ENCODE measurements at places on chromosomes 2 and 18. TPM values are rescaled to one million over a fixed set of nuclear protein-coding genes. Genes with fewer than 3 reads are reported as not detected.

The ANKRD44 gene
- 1.1 TPM for total RNA-seq

The SCTR gene
- not detected for total RNA-seq

The SH2D6 gene
- not detected for total RNA-seq

The ABCB11 gene
- total RNA-seq = 0.05 TPM

The KLHL30 gene
- not detected for total RNA-seq

The WNT10A gene
- total RNA-seq = not detected

The AMER3 gene
- not detected for total RNA-seq

The TMEM131 gene
- 15.7 TPM for total RNA-seq

The TMEFF2 gene
- not detected for total RNA-seq

The KCNG2 gene
- total RNA-seq = not detected

The MAP4K3 gene
- total RNA-seq = 16.2 TPM

The QPCT gene
- 15.7 TPM for total RNA-seq

The GKN1 gene
- not detected for total RNA-seq

The EMILIN1 gene
- 7.2 TPM for total RNA-seq

The PDE1A gene
- 0.10 TPM for total RNA-seq

The ADI1 gene
- 57.0 TPM for total RNA-seq

The NT5DC4 gene
- total RNA-seq = not detected

The HMSD gene
- total RNA-seq = not detected

The RAPGEF4 gene
- 7.2 TPM for total RNA-seq

The AOX1 gene
- total RNA-seq = 21.0 TPM

The REG3A gene
- not detected for total RNA-seq

The MPP4 gene
- total RNA-seq = 13.2 TPM

The MROH2A gene
- total RNA-seq = not detected

The CROCC2 gene
- total RNA-seq = not detected

The POTEF gene
- total RNA-seq = under 0.01 TPM

The SPATA3 gene
- total RNA-seq = not detected

The IL36RN gene
- total RNA-seq = not detected

The PROKR1 gene
- total RNA-seq = not detected

The PARD3B gene
- 3.0 TPM for total RNA-seq

The VWA3B gene
- total RNA-seq = not detected

The KYNU gene
- 7.9 TPM for total RNA-seq

The EML4 gene
- total RNA-seq = 16.2 TPM

The ST8SIA5 gene
- total RNA-seq = not detected

The ELOA2 gene
- not detected for total RNA-seq

The ANKRD12 gene
- 7.9 TPM for total RNA-seq

The RAB17 gene
- total RNA-seq = 0.49 TPM

The DSG2 gene
- 1.3 TPM for total RNA-seq

The ATP9B gene
- total RNA-seq = 7.4 TPM

The SCN2A gene
- total RNA-seq = under 0.01 TPM
